ENCODE measurements at places on chromosomes 1 and 21. TPM values are rescaled to one million over a fixed set of nuclear protein-coding genes. Genes with fewer than 3 reads are reported as not detected.

The CNIH3 gene
- 5.7 TPM for polyA plus RNA-seq

The ZZZ3 gene
- 23.2 TPM for polyA plus RNA-seq

The HLX gene
- not detected for polyA plus RNA-seq

The ORC1 gene
- not detected for polyA plus RNA-seq

The FALEC gene
- not detected for polyA plus RNA-seq

The KIAA1614 gene
- 0.07 TPM for polyA plus RNA-seq

The DDI2 gene
- polyA plus RNA-seq, result 2.0 TPM
